ENCODE measurements at places on chromosomes 1 and 21.

DNA sequence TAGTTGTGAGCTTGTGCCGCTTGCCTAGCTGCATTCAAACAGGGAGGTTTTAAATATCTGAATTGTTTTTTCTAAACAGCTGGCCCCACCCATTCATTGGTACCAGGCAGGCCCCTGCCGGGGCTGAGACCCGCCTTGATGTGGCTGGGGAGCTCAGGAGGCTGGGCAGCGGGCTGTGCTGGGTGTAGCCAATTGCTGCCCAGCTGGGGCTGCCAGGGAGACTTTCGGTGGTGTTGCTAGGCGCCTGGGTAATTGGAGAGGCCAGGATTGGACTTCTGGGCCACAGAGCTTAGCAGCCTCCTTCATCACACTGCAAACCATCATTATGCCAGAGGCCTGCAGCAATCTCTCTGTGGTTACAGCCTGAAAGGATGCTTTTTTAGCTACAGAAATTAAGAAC is 12.2 kb downstream of the RHBDL2 start:
- no peak for DNase-seq

- no peak for DNase-seq
Measured at GRCh38 chr1:46219551-46220520, 16.7 kb downstream of the LURAP1 start.

GRCh38 chr1:247378334-247379073 is 37.5 kb upstream of the NLRP3 start:
- no peak for DNase-seq

DNA sequence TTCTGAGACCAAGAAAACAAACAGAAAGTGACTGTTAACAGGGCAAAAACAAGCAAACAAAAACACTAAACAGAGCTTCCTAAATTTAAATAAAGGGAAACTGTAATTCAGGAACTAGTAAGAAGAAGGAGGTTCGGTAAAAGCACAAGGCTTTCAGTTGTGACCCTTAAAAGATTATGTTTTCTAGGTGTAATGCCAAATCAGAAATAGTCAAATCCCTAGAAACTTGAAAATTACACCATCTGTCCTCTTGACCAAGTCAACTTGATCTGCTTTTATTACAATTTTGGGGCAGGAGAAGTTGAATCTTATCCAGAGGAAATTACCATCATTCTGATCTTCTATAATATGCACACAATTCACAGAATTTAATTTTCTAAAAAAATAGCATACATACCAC is 754.0 kb upstream of the ADGRL4 start:
- DNase-seq, result no peak

- DNase-seq, result peak; percentile 22
Measured at GRCh38 chr1:179706339-179706941, 36.7 kb upstream of the FAM163A start.

GRCh38 chr1:180849031-180849775 is 63.5 kb upstream of the KIAA1614 start:
- DNase-seq, result no peak

GRCh38 chr1:247338723-247339275 is 7.1 kb upstream of the ZNF496 start:
- DNase-seq, result no peak

GRCh38 chr1:230509281-230509977 is 83.3 kb upstream of the PGBD5 start:
- no peak for DNase-seq

- DNase-seq, result no peak
Measured at GRCh38 chr1:84686223-84686622, 4.0 kb downstream of the SSX2IP start.

GRCh38 chr1:66413136-66413837 is 120.7 kb upstream of the SGIP1 start:
- DNase-seq, result no peak

- DNase-seq, result no peak
Measured at GRCh38 chr1:220485131-220485530, 42.8 kb upstream of the MARK1 start.

DNA sequence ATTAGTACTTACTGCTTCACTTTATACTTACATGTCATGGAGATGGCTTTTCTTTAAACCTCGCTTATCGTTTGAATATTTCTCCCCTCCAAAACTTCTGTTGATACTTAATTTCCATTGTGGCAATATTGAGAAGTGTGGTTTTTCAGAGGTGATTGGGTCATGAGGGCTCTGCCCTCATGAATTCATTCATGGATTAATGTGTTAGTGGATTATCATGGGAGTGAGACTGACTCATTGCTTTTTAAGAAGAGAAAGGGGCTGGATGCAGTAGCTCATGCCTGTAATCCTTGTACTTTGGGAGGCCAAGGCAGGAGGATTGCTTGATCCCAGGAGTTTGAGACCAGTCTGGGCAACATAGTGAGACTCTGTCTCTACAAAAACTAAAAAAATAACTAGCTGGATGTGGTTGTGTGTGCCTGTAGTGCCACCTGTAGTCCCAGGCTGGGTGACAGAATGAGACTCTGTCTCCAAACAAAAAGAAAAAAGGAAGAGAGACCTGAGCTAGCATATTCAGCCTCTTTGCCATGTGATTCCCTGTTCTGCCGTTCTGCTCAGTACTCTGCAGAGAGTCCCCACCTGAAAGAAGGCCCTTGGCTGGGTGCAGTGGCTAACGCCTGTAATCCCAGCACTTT is 30.2 kb downstream of the RABGAP1L start:
- no peak for DNase-seq

- DNase-seq, result no peak
Measured at GRCh38 chr1:24972221-24972914, 42.3 kb upstream of the RUNX3 start.

- DNase-seq, result no peak
Measured at GRCh38 chr1:8941906-8942305, 3.8 kb upstream of the CA6 start.

- no peak for DNase-seq
Measured at GRCh38 chr1:98058676-98059075, 137.8 kb upstream of the DPYD start.

DNA sequence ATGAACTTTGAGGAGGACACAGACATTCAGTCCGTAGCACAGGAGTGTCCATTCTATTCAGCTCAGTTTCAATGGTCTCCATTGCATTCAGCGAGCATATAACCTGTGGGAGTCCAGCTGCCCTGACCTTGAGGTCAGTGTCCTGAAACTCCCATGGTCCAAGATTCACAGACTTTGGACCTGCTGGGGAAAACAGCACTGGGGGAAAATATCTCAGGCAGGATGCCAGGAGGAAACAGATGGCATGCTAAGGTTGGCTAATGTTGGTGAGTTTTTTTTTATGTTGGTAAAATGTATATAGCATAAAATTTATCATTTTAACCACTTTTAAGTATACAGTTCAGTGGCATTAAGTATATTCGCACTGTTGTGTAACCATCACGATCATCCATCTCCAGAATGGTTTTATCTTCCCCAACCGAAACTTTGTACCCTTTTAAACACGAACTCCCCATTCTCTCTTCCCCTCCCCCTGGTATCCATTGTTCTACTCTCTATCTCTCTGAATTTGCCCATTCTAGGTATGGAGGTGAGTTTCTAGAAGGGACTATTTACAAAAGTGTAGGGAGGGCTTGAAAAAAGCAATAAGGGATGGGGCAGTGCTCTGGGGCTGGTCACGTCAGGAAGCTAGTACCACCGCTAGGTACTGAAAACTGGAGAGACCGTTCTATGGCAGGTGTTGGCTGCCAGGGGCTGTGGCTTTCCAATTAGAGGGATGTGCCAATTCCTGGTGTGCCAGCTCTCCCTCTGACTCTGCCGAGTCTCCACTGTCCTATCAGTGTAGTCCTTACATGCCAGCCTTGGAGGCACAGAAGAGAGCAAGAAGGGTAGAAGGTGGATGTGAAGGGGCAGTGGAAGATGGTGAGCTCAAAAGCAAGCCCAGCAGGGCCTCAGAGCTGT is 85.3 kb downstream of the FOXD2 start:
- DNase-seq, result no peak

DNA sequence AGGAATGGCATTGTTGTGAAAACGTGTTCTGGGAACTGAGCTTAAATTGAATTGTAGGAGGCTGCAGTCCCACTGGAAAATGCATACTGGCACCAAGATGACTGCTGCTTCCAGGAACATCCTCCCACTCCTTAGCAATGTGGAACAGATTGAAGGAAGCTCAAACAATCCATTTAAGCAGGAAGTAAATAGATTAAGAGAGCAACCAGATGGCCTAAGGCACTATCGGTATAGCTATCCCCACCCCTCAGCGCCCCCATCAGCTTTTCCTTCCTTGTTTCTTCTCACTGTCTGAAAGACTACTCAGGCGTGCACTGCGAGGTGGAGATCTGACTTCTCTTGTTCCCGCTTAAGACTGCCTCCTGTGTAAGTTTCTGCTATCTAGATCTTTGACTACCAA is 4.0 kb upstream of the IFI16 start:
- DNase-seq, result no peak

- DNase-seq, result no peak
Measured at GRCh38 chr1:79667848-79668696, 661.5 kb upstream of the ADGRL4 start.

DNA sequence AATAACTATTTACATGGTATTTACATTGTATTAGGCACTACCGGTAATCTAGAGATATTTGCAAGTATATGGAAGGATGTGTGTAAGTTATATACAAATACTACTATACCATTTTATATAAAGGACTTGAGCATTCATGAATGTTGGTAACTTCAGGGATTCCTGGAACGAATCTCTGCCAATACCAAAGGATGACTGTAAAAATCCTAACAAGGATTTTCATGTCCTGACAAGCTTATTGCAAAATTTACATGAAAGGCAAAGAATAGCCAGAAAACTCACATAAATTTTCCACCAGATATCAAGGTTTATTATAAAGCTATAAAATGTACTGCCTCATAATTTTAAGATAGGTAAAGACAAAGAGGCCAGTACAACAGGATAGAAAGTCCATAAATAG is 325.2 kb upstream of the NRIP1 start:
- DNase-seq, result no peak

- DNase-seq, result no peak
Measured at GRCh38 chr1:158248771-158249170, 5.5 kb upstream of the CD1A start.

DNA sequence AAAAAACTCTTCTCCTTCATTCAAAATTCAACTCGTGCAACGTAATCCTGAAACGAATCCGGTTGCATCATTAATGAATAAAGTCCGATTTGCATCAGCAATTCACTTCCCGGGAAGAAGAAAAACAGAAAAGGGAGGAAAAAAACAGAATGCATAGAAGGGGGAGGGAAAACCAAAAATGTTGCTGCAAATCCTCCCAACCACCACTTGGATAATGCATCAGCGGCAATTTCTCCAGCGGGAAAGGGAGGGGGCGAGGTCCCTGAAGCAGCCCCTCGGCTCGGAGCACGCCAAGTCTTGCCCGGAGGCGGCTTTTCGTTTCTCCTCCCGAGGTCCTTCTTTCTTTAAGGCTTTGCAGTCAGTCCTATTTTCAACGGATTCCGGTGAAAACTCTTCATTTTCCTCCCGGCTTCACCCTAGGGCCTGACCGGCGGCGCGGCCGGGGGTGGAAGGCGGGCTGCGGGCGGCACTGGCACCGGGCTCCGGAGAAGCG is 723 bp downstream of the CDC42BPA start:
- DNase-seq, result no peak

GRCh38 chr1:39654291-39654690 is 14.8 kb upstream of the HEYL start:
- DNase-seq, result no peak

- DNase-seq, result no peak
Measured at GRCh38 chr1:9449110-9449627, 90.1 kb upstream of the SLC25A33 start.

GRCh38 chr1:50270926-50271325 is 152.3 kb downstream of the DMRTA2 start:
- DNase-seq, result no peak

- no peak for DNase-seq
Measured at GRCh38 chr1:66752671-66753371, 562 bp downstream of the DYNLT5 start.

- no peak for DNase-seq
Measured at GRCh38 chr1:201376464-201377374, 761 bp downstream of the TNNT2 start.

DNA sequence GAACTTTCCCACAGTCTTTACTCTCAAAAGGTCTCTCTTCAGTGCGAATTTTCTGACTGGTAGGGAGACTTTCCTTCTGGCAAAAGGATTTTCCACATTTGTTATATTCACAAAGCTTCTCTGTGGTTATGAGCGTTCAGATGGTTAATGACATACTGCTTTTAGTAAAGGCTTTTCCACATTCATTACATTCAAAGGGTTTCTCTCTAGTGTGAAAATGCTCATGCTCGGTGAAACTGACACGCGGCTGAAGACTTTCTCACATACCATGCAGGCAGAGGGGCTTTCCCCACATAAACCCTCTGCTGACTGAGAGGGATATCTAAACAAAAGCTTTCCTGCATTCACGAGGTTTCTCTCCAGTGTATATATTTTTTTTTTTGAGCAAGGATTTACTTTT is 9.9 kb upstream of the KLF18 start:
- DNase-seq, result no peak

GRCh38 chr1:231694465-231695077 is 68.0 kb downstream of the DISC1 start:
- no peak for DNase-seq

DNA sequence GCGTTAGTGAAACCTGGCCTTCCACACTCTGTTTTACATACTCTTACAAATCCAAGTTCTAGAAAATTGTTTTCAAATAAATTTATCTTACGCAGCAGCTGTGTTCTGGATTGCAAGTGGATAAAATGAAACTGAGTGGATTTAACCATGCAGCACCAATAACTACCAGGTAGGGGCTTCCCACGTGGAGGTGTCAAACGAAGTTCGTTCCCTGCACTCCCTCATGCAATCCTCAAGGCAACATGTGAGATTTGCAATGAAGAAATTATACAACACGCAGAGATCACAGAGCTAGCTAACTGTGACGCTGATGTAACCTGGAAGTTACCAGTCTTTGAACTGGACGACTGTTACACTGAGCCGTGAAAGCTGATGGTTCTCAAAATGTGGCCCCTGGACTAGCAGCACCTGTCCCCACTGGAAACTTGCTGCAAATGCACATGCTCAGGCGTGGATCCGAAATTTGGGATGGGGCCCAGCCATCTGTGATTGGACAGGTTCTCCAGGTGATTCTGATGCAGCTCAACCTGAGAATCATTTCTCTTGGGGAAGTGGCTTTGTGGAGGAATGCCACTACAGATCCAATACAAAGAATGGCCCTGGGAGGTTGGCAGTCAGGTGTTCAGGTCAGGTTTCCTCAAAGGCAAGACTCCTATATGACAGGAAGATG is 36.3 kb downstream of the RSPH1 start:
- DNase-seq, result no peak

DNA sequence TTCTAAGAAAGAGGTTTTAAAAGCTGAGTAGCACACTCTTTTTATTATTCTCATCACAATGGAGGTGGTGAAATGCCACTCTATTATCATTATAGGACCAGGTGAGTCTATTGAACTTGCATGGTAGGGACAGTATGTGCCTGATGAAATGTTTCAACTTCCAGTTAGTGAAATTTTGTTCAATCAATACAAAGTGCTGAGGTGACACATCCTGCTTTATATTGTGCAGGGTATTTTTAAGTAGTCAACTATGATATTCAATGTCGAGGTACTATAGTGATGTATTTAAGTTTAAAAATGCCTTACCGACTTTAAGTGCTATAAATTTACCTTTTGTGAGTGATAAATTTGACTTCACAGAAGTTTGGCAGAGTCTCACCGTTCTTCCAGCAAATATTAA is 284.7 kb upstream of the BRINP3 start:
- DNase-seq, result no peak

Data from stimulated activated CD4-positive, alpha-beta T cell treated with anti-CD3 and anti-CD28 coated beads, Interleukin-12 subunit alpha, Interleukin-12 subunit beta, amount 100 ng/mL, for 48 hours (primary cell).